ENCODE measurements at places on chromosomes 6 and 20. TPM values are rescaled to one million over a fixed set of nuclear protein-coding genes. Genes with fewer than 3 reads are reported as not detected.
A peak's percentile ranks its signal among the peaks of the same experiment; 100 is the strongest.

GRM1 gene
- not detected for total RNA-seq

- no peak for DNase-seq
Measured at GRCh38 chr20:24959591-24960301, 10.7 kb downstream of the CST7 start.

GRCh38 chr6:1063671-1064355 is 248.1 kb upstream of the FOXQ1 start:
- no peak for DNase-seq

- peak; percentile 36 for DNase-seq
Measured at GRCh38 chr6:139016337-139017213, 12.0 kb upstream of the ABRACL start.

- DNase-seq: no peak
Measured at GRCh38 chr6:150749091-150749670, 116.3 kb upstream of the MTHFD1L start.

GRCh38 chr6:46815130-46815529 is 21.9 kb downstream of the MEP1A start:
- no peak for DNase-seq

- DNase-seq: no peak
Measured at GRCh38 chr20:46128310-46129151, 10.4 kb downstream of the CD40 start.

DNA sequence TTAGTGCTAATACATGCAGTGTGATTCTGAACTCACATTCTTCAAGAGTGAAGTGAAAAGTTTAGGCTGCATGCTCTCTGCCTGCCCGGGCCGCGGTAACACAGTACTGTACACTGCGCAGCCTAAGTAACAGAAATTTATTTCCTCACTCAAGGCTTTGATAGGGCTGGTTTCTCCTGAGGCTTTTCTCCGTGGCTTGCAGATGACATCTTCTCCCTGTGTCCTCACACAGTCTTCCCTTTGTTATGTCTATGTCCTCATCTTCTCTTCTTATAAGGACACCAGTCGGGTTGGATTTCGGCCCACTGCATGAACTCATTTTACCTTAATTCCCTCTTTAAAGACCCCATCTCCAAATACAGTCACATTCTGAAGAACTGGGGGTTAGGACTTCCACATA is 51.1 kb upstream of the TMEM170B start:
- DNase-seq: peak; percentile 55

GRCh38 chr6:141551318-141551717 is 581.4 kb upstream of the GJE1 start:
- peak; percentile 34 for DNase-seq

All from fibroblast of villous mesenchyme (primary cell).